ENCODE measurements at places on chromosomes 1 and 21. TPM values are rescaled to one million over a fixed set of nuclear protein-coding genes. Genes with fewer than 3 reads are reported as not detected.

The SDC3 gene
- total RNA-seq, result not detected

The RNU1-4 gene
- 3,879 TPM for total RNA-seq

The RXRG gene
- total RNA-seq, result not detected

The SLC45A1 gene
- total RNA-seq, result 0.22 TPM
